ENCODE measurements at places on chromosomes 11 and 22.

DNA sequence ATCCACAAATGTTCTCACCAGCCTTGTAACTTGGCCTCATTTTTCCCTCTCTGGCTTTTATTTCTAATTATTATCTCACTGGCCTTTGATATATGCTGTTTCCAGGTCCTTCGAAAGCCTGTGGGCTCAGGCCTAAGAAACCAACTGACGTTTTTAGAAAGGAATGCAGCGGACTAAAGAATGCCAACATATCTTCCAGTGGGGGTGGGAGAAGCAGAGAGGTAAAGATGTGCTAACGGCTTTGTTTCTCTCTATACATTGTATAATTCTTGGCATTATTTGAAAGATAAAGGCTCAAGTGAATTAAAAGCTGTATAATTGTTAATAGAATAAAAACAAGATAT, 28.2 kb downstream of the OR6Q1 start:
- DNase-seq, result no peak

- no peak for DNase-seq
Observed at GRCh38 chr11:27673979-27674663, 26.1 kb downstream of the BDNF start.

GRCh38 chr22:44538051-44538450, 40.0 kb upstream of the RTL6 start:
- no peak for DNase-seq

GRCh38 chr22:47705350-47705749, 942.9 kb downstream of the TBC1D22A start:
- DNase-seq, result no peak

DNA sequence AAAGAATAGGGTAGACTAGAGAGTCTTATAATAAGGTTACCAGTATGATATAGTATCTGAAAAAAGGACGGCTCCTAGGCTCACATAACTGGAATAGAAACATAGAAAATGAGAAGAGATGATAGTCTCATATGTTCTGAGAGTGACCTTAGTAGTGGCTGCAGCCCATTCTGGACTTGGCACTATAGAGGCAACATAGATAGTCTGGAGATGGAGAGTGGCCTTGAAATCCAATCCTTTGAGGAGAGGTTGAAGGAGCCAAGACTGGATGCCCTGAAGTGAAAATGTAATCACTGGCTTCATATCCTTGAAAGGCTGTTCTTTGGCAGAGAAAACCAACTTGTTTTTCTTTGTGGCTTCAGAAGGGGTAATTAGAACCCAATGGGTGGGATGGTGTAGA, 81.1 kb downstream of the STIM1 start:
- no peak for DNase-seq

- no peak for DNase-seq
Observed at GRCh38 chr11:47409440-47410369, 1.3 kb downstream of the SLC39A13 start.

- no peak for DNase-seq
Observed at GRCh38 chr22:43714104-43714503, 98.0 kb downstream of the EFCAB6 start.

DNA sequence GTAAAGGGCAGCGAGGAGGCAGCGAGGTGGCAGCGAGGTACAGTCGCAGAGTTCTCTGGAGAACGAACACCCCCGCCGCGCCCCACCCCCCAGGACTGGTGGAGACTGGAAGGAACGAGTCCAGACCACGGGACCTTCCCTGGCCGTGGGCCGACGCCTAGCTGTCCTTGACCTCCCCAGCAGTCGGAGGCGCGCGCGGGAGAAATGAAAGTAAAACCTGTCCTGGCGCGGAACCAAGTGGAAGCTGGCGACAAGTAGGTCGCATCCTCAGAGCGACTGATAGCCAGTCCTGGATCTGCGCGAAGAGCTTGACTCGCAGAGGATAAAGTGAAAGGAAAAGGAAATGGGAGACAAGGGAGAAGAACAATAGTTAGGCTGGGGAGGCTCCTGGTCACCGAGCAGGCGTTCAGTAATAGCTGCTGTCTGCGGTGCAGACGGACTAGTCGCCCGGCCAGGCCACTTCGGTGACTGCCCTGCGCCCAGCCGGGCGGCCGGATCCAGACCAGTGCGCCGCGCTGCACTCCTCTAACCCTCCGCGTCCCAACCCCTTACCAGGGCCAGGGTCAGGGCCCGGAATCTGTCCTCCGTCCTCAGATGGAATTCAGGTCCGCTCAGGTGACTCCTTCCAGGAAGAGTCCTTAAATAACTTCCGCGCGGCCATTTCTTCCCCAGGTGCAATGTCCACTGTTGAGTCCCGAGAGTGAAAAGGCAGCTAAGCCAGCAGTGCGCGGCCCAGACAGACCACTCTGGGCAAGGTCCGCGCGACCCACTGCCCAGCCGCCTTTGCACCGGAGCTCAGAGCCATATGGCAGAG, 1.9 kb upstream of the ADM start:
- peak; percentile 78 for DNase-seq

DNA sequence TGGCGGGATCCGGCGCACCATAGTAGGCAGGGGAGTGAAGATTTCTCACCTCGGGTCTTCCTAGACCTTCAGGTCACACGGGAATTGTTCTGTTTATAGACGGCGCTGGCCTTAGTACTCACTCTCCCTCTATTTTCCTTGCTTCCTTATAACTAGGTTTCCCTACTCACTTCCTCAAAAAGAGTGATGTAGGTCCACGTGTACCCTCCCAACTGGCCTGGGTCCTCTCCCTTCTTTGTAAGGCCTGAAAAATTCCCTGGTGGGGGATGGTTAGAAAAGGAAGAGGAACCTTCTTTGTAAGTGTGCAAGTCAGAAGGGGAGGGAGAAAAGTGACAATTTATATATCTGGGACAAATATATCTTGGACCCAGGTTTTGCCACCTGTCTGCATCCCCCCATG, 2.9 kb upstream of the TMEM9B start:
- DNase-seq, result no peak

GRCh38 chr11:46290598-46291309, 13.3 kb downstream of the CREB3L1 start:
- no peak for DNase-seq

DNA sequence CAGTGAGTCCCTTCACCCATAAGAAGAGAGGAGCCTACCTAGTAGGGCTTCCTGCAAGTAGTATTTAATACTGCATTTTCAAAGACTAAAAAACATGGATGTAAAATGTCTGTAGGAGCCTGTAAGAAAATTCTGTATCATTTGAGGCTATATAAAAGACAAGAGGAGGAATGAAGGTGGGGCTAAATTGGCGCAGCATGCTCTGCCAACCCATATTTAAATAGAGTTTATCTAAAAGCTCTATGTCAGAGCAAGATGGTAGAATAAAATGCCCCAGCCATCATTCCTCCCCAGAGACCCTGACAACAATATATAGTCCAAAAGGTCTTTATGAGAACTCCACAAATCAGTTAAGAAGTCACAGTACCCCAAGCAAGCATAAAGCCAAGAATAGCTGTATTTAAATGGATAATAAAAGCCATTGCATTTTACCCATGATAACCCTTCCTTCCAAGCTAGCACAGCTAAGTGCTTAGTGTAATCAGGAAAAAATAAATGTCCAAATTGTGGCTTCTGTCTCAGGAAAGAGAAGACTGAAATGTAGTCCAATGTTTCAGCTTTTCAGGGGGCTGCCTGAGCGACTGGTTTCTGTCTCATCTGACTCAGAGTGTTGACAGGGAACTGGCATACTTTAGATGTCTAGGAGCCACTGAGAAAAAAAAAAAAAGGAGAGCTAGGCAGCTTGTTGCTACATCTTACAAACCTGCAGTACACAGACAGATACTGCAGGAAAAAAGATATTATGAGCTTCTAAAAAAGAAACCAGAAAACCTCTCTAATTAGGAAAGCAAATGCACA, 258.6 kb downstream of the METTL15 start:
- no peak for DNase-seq

DNA sequence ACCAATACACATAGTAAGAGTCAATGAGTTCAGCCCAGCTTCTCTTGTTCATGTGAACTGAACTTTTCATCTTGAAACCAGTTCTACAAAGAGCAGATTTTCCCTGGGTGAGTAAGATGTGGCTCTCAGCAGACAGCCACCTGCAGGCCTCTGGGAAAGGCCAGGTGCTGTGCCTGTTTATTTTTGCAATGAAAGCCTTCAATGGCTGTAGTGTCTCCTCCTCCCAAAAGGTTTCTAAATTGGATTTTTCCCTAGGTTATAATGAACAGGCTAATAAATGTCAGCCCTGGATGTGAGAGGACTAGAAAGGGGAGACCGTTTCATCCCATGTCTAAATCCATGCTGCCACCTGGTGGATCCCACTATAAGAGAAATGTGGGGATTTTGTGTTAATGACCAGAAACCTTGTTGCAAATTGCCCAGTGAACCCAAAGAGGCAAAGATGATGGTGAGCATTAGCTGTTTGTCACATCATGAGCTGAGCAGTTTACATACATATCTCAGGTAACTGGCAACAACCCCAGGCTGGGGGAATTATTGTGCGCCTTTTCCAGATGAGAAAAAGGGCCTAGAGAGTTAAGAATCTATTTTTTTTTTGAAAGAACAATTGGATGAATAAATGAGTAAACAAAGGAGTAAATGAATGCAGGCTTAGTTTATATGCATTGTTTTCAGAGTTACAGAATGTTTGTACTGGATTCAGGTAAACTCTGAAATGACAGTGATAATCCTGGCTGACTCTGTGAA, 12.7 kb downstream of the C11orf91 start:
- DNase-seq, result no peak

GRCh38 chr11:2153581-2154194, 7.3 kb downstream of the INS start:
- DNase-seq, result no peak

GRCh38 chr22:37267135-37267587, 15.1 kb upstream of the CYTH4 start:
- DNase-seq, result peak; percentile 76

- no peak for DNase-seq
Observed at GRCh38 chr22:25484521-25485315, 79.8 kb upstream of the GRK3 start.

GRCh38 chr11:115194802-115195110, 309.5 kb downstream of the CADM1 start:
- DNase-seq, result no peak

- DNase-seq, result no peak
Observed at GRCh38 chr11:8098361-8098760, 17.4 kb downstream of the TUB start.

- DNase-seq, result no peak
Observed at GRCh38 chr11:116101902-116102301, 597.7 kb upstream of the CADM1 start.

GRCh38 chr22:26452236-26453016, 23.4 kb downstream of the ASPHD2 start:
- no peak for DNase-seq

DNA sequence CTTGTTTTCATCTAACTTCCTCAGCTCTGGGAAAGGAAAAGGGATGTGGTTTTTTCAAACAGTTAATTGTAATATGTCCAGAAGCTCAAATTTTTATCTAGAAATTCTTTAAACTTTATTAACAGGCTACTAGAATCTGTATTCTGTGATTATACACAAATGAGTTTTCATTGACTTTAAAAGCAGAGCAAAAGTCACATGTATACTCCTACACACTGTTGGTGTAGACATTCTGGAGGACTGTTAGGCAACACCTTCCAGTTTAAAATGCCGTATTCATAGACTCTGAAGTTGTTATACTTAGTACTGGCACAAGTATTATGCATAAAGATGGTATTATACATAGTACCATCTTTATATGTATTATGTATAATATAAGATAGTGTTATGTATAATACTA, 64.9 kb downstream of the SPECC1L start:
- DNase-seq, result no peak

DNA sequence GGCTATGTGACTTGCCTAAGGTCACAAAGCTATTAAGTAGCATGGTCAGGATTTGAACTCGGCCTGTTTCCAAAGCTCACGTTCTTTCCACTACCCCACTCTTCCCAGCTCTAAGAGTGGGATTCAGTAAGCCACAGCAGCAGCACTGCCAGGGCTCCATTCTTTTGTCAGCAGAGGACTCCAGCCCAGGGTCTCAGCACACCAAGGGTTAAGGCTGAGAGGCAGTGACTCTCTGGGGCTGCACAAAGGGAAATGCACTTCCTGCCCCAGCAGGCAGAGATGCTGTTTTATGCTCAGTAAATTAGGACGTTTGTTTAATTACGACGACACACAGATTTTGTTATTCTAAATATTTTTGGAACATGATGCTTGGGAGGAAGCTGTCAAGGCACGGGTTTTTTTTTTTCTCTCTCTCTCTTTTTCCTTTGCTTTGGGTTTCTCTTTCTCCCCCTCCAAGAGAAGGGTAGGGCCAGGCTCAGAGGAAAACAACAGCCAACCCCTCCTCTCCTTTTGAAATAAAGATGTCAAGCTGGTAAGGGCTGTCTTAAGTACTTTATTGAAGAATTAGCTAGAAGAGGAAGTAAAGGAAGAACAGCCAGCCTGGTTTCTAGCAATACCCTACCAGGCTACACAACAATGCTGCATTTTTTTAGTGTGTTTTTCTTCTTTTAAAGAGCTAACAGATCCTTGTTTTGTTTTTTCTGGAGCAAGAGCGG, 2.8 kb downstream of the MYH9 start:
- peak; percentile 73 for DNase-seq

DNA sequence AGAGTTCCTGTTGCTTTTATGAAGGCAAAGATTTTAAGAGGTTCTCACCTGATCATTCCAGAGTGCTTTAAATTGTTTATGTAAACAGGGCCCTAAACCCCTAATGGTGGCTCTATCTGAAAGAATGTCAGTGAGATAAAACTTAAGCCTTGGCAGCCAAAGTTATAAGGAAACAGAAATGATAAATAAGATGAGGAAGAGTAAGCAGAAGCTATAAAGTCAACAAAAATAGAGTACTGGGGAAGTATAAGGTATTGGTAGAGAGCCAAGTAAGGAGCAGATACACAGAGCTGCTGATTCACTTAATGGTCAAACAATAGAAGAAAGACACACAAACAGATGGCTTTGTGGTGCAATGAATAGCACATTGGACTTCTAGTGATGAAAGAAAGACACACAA, 37.9 kb downstream of the TMPRSS5 start:
- no peak for DNase-seq

- no peak for DNase-seq
Observed at GRCh38 chr11:131916638-131917037, 546.2 kb downstream of the NTM start.

GRCh38 chr11:78767027-78767932, 192.6 kb upstream of the NARS2 start:
- no peak for DNase-seq

GRCh38 chr11:44258190-44258489, 51.8 kb downstream of the ALX4 start:
- DNase-seq, result no peak

- no peak for DNase-seq
Observed at GRCh38 chr22:19522881-19523239, 1.4 kb downstream of the CLDN5 start.

DNA sequence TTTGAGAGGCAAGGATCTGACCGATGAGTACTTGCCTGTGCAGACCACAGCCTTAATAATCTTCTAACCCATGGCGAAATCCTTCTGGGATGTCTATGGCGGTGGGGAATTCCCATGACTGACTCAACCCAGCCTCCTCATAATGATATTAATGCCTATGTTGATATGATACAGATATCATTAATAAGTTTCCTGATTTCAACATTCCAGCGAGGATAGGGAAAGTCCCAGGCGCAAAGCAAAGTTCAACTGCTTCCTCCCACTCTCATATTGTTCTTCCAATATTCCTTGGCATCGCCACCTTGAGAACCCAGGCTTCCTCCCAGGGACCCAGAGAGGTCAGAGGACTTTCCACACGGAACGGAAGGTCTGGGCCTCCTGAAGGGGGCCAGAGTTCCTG, 110.3 kb upstream of the TMEM45B start:
- DNase-seq, result no peak

Data from CD4-positive, alpha-beta T cell treated with Interleukin-21 for 1 hour (primary cell).